ENCODE measurements at places on chromosomes 2 and 18. TPM values are rescaled to one million over a fixed set of nuclear protein-coding genes. Genes with fewer than 3 reads are reported as not detected.

GRCh38 chr2:160482673-160483072 lies 10.9 kb downstream of the RBMS1 start:
- no peak overlapping the region for H3K4me3 ChIP-seq

GRCh38 chr2:8675543-8675942 lies 6.3 kb upstream of the ID2 start:
- no peaks in the 10 kb centered on the region for H3K36me3 ChIP-seq
- H3K27ac ChIP-seq = no peak overlapping the region
- DNase-seq = no peak
- no peak overlapping the region for H3K4me3 ChIP-seq
- H3K4me1 ChIP-seq = peaks cover 7% of the 10 kb centered on the region

- H3K27ac ChIP-seq = no peak overlapping the region
- no peak overlapping the region for H3K4me3 ChIP-seq
- H3K27me3 ChIP-seq = no peaks in the 10 kb centered on the region
- no peak for DNase-seq
Observed at GRCh38 chr2:149572102-149572953, 15.2 kb downstream of the MMADHC start.

GRCh38 chr18:8813611-8814010 lies 108.3 kb downstream of the MTCL1 start:
- no peaks in the 10 kb centered on the region for H3K36me3 ChIP-seq
- no peaks in the 10 kb centered on the region for H3K4me1 ChIP-seq
- no peak for DNase-seq
- no peaks in the 10 kb centered on the region for H3K27me3 ChIP-seq
- H3K4me3 ChIP-seq = no peak overlapping the region
- no peak overlapping the region for H3K27ac ChIP-seq

DNA sequence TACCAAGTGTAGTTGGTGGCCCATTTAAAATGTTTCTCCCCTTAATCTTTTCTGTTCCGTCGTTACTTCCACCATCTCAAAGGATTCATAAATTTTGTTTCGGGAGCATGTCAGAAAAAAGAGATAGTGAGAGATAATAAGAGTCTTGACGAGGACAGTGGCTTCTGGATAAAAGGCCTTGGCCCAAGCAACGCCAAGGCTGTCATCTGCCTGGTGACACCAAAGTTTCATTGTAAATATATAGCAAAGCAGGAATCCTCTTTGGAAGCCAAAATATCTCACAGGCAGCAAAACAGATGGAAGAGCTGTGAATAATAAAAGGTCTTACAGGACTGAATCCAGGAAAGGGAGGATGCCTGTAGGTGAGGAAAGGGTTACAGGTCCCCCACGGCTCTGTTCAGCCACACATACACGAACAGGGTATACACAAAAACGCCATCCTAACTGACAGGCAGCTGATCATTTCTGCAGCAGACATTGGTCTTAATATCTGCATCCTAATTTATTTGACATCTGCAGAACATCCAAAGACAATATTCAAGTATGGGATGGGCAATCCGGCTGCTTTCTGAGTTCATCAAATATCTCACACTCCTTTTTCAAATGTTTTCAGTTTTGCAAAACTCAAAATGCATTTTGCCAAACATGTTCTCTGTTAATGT lies 382.8 kb downstream of the OSR1 start:
- H3K36me3 ChIP-seq = no peaks in the 10 kb centered on the region
- no peak overlapping the region for H3K27ac ChIP-seq
- peaks cover 14% of the 10 kb centered on the region for H3K4me1 ChIP-seq

- no peaks in the 10 kb centered on the region for H3K27me3 ChIP-seq
- no peak overlapping the region for H3K4me3 ChIP-seq
- H3K27ac ChIP-seq = no peak overlapping the region
Observed at GRCh38 chr2:16869711-16870110, 204.1 kb upstream of the CYRIA start.

- H3K27ac ChIP-seq = peak overlapping the region; percentile 95
- H3K36me3 ChIP-seq = no peaks in the 10 kb centered on the region
- H3K4me1 ChIP-seq = no peaks in the 10 kb centered on the region
Observed at GRCh38 chr2:152176113-152176714, 651 bp upstream of the STAM2 start.

DNA sequence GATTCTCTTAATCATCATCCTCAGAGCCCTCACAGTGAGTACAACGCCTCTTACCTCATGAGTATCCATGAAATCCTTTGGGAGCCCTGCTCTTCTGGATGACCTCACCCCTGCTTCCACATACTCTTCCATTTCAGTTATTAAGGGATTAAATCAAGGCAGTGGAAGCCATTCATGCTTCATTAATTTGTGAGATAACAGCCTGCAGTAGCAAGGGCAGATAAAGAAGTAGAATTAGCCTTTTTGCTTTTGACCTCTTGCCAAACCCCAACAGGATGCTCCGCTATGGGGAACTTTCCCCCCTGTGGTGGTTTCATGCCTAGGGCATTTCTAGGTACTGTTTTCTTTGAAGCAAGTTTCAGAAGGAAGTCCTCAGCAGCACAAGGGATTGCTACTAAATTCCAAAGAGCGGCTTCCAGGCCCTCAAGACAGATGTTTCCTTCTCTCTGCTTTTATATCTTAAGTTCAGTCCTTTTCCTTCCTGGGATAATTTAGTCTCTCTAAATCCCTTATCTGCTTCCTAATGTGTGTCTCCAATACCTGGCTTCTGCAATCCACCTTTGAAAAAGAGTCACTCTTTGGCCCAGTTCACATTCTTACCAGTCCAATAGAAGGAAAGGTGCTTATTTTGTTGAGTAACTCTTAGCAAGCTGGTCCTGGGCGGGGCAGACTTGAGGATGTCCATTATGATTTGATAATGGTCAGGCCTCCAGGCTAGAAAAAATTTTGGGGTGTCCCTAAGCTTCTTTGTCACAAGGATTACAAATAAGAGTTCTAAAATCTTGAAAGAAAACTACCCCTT lies 76.9 kb downstream of the MYO1B start:
- peaks cover 44% of the 10 kb centered on the region for H3K4me1 ChIP-seq
- peak overlapping the region; percentile 17 for H3K27ac ChIP-seq
- peak; percentile 91 for DNase-seq
- no peaks in the 10 kb centered on the region for H3K27me3 ChIP-seq
- H3K4me3 ChIP-seq = no peak overlapping the region

GRCh38 chr2:55976681-55977080 lies 53.1 kb upstream of the EFEMP1 start:
- H3K36me3 ChIP-seq = no peaks in the 10 kb centered on the region
- no peak overlapping the region for H3K4me3 ChIP-seq
- no peaks in the 10 kb centered on the region for H3K27me3 ChIP-seq
- no peak for DNase-seq
- H3K27ac ChIP-seq = no peak overlapping the region

DNA sequence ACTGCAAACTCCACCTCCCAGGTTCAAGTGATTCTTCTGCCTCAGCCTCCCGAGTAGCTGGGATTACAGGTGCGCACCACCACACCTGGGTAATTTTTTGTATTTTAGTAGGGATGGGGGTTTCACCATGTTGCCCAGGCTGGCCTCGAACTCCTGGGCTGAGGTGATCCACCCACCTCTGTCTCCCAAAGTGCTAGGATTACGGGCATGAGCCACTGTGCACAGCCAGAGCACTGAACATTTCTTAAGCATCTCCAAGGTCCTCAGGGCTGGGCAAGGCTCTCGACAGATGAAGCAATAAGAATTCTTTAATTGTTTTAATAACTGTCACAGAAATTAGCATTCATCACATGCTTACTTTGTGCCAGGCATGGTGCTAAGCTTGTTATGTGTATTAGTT lies 4.1 kb downstream of the ATOH8 start:
- H3K27ac ChIP-seq = no peak overlapping the region
- H3K4me1 ChIP-seq = peaks cover 63% of the 10 kb centered on the region
- no peak for DNase-seq
- peaks cover 61% of the 10 kb centered on the region for H3K36me3 ChIP-seq
- no peak overlapping the region for H3K4me3 ChIP-seq

DNA sequence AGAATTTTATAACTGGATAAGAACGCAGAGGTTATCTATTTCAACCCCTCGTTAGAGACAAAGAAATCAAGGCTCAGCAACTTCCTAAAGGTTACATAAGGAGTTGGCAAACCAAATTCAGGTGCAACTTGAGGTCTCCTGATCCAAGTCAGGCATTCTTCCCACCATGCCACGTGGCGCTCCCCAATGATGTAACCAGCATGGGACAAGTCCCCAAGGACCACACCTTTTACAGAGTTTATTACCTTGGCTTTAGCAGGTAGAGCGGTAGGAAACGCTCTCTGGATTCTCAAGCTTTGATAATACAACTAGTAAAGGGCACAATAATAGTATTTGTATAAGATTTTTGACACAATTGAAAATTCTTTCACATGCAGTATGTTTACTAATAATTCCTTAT lies 26.7 kb upstream of the MBOAT2 start:
- DNase-seq = no peak
- no peaks in the 10 kb centered on the region for H3K27me3 ChIP-seq
- H3K4me3 ChIP-seq = no peak overlapping the region
- H3K27ac ChIP-seq = no peak overlapping the region
- H3K36me3 ChIP-seq = no peaks in the 10 kb centered on the region

GRCh38 chr18:68436485-68436884 lies 278.4 kb downstream of the TMX3 start:
- H3K27ac ChIP-seq = no peak overlapping the region
- H3K4me1 ChIP-seq = peaks cover 7% of the 10 kb centered on the region
- H3K36me3 ChIP-seq = no peaks in the 10 kb centered on the region
- H3K27me3 ChIP-seq = no peaks in the 10 kb centered on the region
- no peak for DNase-seq

- peak overlapping the region; percentile 63 for H3K27ac ChIP-seq
- H3K4me3 ChIP-seq = peak overlapping the region; percentile 68
- peaks cover 8% of the 10 kb centered on the region for H3K4me1 ChIP-seq
- no peak for DNase-seq
Observed at GRCh38 chr2:191020742-191021381, 6.9 kb upstream of the STAT1 start.

DNA sequence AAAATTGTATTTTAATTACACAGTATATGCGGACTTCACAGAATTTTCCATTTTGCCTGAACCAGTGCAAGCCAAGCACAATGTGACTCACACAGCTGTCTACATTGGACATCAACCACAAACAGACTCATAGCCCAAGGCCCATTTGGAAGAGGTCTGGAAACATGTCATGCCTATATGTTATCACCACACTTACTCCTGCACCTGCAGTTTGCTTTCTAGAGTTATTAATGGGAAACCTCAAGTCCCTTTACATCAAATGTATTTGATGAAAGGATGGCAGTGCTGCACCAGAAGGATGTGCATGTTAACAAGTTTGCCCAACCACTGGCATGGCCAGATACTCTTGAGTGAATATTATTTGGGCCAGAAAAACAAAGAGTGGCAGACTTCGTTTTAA lies 548.9 kb upstream of the CDH2 start:
- H3K4me3 ChIP-seq = no peak overlapping the region
- no peaks in the 10 kb centered on the region for H3K4me1 ChIP-seq
- H3K27me3 ChIP-seq = no peaks in the 10 kb centered on the region
- DNase-seq = peak; percentile 0

GRCh38 chr2:34123996-34124785 lies 525.1 kb upstream of the FAM98A start:
- DNase-seq = no peak
- H3K4me3 ChIP-seq = no peak overlapping the region
- no peaks in the 10 kb centered on the region for H3K27me3 ChIP-seq
- no peaks in the 10 kb centered on the region for H3K4me1 ChIP-seq
- no peak overlapping the region for H3K27ac ChIP-seq
- H3K36me3 ChIP-seq = no peaks in the 10 kb centered on the region

GRCh38 chr2:38264396-38265221 lies 112.5 kb downstream of the ATL2 start:
- H3K27me3 ChIP-seq = no peaks in the 10 kb centered on the region
- H3K36me3 ChIP-seq = no peaks in the 10 kb centered on the region
- no peak overlapping the region for H3K27ac ChIP-seq
- no peak overlapping the region for H3K4me3 ChIP-seq
- DNase-seq = no peak
- H3K4me1 ChIP-seq = peaks cover 9% of the 10 kb centered on the region

DNA sequence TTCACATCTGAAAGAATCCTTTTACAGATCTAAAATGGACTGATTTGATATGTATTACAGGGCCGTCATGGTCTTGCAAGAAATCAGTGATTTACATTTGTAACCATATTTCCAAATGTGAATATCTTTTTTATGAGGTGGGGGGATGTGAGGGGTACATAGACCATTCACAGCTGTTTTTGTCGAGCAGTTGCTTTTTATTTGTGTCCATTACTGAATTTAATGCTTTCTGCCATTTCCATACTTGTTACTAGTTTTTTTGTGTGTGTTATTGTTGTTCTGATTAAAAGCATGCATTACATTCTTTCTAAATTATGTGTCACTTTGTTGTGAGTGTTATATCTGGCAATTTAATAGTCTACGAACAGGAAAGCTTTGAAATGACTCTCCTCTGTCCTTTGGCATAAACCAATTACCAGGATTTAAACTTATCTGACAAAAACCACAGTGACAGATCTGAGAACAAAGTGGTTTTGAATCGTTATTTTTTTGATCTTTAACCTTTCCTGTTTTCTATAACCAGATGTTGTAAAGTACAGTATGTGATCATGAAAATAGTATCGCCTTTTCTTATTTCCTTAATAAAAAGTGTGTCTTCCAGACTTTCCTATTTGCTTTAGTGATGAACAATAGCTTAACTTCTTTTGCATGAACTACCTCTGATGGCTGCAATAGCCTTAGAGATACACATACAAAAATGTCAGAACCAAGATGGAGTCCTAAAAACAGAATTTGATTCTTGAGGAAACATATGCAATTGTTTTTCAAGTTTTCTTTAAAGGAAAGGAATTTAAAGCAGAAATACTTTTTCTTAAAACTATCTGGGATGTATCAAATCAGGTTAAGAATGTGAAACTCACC lies 354.2 kb upstream of the ACVR2A start:
- no peaks in the 10 kb centered on the region for H3K27me3 ChIP-seq
- H3K36me3 ChIP-seq = no peaks in the 10 kb centered on the region
- DNase-seq = no peak

- DNase-seq = no peak
- H3K36me3 ChIP-seq = no peaks in the 10 kb centered on the region
- no peak overlapping the region for H3K27ac ChIP-seq
Observed at GRCh38 chr18:39500306-39500705, 1934.7 kb upstream of the CELF4 start.

GRCh38 chr2:167859676-167860075 lies 387.7 kb downstream of the STK39 start:
- H3K36me3 ChIP-seq = no peaks in the 10 kb centered on the region
- no peak overlapping the region for H3K27ac ChIP-seq

DNA sequence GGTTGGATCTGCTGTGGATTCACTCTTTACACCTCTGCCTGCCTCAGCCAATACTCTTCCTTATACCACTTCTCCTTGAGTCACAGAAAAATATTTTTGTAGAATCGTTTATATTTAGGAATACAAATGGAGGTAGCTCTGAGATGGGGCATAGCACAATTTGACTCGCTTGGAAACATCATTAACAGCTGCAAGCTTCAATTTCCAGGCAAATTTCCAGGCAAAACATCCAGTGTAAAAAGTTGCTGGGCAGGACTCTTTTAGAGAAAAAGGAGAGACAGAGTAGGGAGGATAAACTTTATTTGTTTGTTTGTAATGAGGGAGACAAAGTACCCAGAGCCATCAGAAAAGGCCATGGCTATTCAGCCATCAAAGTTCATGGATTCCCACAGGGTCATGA lies 74.4 kb upstream of the SOX11 start:
- peak overlapping the region; percentile 96 for H3K27ac ChIP-seq
- H3K4me1 ChIP-seq = peaks cover 31% of the 10 kb centered on the region
- no peaks in the 10 kb centered on the region for H3K36me3 ChIP-seq
- DNase-seq = peak; percentile 63
- H3K4me3 ChIP-seq = no peak overlapping the region

Gene RFTN2
- total RNA-seq = not detected

Gene ALK
- 56.4 TPM for total RNA-seq

Gene CLEC4F
- not detected for total RNA-seq

Gene CHRNG
- 36.6 TPM for total RNA-seq

Gene CDH7
- 7.8 TPM for total RNA-seq

Gene CHRND
- 91.0 TPM for total RNA-seq

Gene CAD
- 57.8 TPM for total RNA-seq

Gene WBP1
- total RNA-seq = 40.7 TPM

Gene DUSP2
- 1.0 TPM for total RNA-seq

Gene SCN7A
- total RNA-seq = 0.18 TPM

Gene ASB18
- total RNA-seq = 0.04 TPM
